Activated CD4-positive, alpha-beta T cell treated with anti-CD3 and anti-CD28 coated beads, Interleukin-2, Interleukin-6, amounts not matched to agents 100 ng/mL and 50 ng/mL, durations not matched to agents 16 hours and 8 hours (primary cell): ENCODE measurements at places on chromosomes 4 and X.
A peak's percentile ranks its signal among the peaks of the same experiment; 100 is the strongest.

- no peak for DNase-seq
Measured at GRCh38 chr4:6349896-6350603, 80.4 kb downstream of the WFS1 start.

GRCh38 chrX:41781500-41781899 lies 57.5 kb downstream of the GPR82 start:
- peak; percentile 41 for DNase-seq

DNA sequence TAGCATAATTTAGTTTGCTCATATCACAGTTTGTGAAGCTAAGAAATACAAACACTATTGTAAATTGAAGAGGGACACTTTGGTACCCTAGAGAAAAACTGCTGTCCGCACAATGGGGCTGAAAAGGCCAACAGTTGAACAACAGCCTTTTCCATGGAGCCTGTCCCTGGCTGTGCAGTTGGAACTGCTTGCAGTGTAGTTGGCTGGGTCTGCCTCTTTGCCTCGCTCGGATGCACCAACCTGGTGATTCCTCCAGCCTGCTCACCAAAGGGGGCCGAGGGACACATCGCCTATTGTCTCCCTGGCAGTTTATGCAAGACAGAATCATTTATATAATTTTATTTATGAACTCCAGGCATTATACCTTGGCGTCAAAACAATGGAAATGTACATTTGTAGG lies 16.5 kb upstream of the GALNT7 start:
- no peak for DNase-seq

GRCh38 chrX:82945332-82945731 lies 562.8 kb upstream of the POU3F4 start:
- DNase-seq = no peak

- no peak for DNase-seq
Measured at GRCh38 chrX:13933851-13934250, 95.8 kb downstream of the GEMIN8 start.

DNA sequence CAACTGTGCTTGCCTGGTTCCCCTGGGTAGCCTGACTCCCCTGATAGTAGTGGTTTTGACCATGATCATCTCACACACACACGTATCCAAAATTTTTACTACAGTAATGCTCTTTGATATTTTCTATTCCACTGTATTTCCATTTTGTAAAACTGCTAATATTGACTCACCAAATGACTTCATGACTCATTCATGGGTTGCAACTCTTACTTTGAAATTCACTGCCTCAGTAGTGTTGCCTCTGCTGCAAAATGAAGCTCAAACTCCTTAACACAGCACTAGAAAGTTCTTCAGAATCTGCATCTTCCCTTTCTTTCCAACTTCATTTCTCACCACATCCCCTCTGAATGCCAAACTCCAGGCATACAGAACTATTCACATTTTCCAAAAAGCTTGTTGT lies 20.3 kb downstream of the QRFPR start:
- no peak for DNase-seq
